ENCODE measurements at places on chromosomes 7 and 10.

- DNase-seq: peak; percentile 13
These were observed 97.1 kb downstream of the SH3PXD2A start for GRCh38 chr10:103758294-103758681.

GRCh38 chr10:100303724-100304319 is 17.3 kb upstream of the BLOC1S2 start:
- peak; percentile 52 for DNase-seq

DNA sequence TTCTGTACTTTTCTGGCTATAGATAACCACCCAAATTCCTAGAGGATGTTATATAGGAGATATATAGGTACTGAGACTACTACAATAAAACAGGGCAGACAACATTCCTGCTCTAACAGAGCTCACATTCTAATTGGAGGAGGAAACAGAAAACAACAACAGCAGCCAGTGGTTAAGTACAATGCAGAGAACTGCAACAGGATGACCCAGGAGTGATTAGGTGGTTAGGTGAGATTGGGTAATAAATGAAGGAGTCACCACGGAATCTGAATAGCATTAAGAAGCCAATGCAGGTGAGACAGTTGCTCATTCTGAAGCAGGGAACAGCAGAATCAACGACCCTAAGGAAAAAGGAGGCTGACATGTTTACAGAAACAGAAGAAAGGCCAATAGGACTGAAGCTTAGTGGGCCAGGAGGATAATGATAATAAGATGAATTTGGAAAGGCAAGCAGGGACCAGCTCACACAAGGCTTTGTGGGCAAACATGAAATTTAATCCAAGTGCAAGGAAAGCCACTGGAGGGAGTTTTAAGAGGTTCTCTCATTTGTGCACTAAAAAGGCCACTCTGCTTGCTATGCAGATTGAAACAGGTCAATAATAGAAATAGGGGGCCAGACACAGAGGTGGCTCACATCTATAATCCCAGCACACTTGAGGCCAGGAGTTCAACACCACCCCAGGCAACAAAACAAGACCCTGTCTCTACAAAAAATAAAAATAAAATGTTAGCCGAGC is 16.9 kb upstream of the REEP3 start:
- DNase-seq: no peak

- peak; percentile 94 for DNase-seq
These were observed 52.6 kb upstream of the SMNDC1 start for GRCh38 chr10:110357252-110357780.

DNA sequence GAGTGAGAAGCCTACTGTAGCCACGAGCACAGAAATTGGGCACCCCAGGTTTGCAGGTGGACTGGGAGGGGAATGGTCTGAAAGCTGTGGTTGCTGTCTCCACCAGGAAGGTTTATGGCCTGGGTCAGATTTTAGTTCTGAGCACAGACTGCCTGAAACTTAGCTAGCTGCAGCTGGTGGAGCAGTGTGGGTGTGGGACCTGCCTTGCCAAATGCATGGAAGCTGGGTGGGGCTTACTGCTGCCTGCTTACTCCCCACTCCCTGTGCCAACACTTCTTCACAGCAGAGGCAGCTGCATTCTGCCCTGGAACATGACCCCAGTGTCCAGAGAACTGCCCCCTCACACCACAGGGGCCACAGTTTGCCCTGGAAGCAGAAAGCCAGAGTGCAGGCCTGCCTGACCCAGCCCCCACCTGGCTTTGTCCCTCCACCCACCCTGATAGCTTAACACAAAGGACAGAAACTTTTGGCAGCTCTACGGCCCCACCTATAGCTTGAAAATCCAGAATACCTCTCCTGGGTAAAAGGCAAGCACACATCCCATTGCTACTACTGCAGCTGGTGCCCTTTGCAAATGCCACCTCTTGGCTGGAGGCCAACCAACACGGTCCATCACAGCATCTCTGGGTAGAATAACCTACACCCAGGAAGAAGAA is 281.6 kb downstream of the AGMO start:
- no peak for DNase-seq

- DNase-seq: no peak
These were observed 235.7 kb downstream of the PRPF18 start for GRCh38 chr10:13822490-13822889.

DNA sequence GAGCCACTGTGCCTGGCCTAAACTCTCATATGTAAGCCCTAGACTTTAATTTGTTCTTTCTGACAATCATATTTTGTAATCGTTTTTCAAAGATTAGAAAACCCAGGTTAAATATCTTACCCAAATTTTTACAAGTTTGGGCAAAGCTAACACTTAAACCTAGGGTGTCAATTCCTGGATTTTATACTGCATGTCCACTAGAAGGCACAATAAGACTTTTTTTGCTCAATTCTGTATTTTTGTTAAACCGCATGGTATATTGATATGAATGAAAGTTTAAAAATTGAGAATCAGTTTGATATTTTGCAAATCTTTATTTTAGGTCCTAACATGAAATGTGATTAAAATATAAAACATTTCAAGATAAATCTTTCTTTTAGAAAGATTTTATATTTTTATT is 29.3 kb downstream of the DYNC2I1 start:
- peak; percentile 19 for DNase-seq

DNA sequence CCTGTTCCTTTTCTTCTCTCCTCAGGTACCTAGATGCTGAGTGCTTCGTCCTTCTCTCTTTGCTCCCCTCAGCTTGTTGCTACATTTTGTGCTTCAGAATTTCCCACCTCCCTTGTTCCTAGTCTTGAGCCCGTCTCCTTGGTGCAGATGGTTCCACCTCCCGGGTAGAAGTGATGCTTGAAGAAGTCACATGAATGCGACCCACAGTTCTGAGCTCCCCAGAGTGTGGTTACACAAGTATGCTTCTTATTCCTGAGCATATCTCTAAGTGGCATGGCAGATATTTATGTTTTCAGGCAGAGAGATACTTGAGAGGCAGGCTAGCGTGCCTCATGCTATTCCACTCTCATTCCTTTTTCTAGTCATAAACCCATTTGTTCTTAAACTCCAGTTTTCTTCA is 34.0 kb downstream of the INPP5F start:
- no peak for DNase-seq

DNA sequence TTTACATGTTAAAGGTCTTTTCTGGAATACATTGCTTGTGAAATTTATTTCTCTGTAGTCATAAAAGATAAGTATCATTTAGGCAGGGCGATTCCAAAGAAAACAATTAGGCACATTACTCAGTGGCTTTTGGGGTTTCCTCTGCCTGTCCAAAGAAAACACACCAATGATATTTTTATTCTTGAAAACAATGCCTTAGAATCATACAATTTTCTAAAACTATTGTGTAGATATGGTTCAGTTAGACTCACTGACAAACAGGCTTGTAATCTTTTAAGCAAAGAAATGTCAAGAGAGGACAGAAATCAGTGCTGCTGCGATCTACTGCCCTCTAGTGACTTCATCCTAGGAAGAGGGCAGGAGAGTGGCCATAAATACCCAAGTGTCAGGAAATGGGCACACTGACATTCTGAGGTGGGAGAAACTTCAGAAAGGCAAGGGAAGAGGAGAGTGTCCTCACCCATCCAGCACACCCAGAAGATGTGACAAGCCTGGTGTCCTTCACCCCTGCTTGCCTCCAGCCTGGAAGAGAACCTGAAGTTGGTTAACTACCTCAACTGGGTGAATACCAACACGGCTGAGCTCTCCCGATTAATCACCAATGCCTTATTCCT is 120.5 kb downstream of the GALNT11 start:
- peak; percentile 84 for DNase-seq

- no peak for DNase-seq
These were observed 119.2 kb downstream of the ADCYAP1R1 start for GRCh38 chr7:31171216-31171785.

GRCh38 chr10:131774681-131775085 is 126.1 kb upstream of the PPP2R2D start:
- DNase-seq: no peak

GRCh38 chr10:17229717-17229966 is 1.6 kb downstream of the VIM start:
- no peak for DNase-seq

DNA sequence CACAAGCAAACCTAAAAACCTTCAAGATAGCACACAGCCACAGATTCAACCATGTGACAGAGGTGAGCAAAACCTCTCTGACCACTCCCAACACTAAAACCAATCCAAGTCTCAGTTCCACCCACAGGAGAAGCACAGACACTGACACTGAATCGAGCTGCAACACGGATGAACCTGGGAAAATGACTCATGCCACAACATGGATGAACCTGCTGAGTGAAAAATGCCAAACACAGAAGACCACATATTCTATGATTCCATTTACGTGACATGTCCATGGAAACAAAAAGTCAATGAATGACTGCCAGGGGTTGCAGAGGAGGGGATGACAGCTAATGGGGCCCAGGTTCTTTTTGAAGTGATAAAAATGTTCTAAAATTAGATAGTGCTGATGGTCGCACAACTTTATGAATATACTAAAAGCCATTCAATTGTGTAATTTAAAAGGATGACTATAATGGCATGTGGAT is 22.0 kb downstream of the CYTH3 start:
- DNase-seq: no peak

DNA sequence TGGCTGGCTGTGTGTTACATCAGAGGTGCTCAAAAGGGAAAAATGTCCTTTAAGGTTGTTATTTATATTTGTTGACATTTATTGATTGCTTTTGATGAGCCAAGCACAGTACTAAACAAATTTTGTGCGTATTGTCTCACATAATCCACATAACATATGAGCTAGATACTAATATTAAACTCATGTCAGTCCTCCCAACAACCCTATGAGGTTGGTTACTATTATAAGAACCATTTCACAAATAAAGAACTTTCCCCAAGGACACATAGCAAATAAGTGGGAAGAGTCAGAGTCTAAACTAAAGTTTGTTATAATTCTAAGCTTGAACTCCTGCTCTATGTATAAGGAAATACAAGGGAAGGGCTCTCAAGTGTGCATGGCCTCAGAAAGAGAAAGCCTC is 35.6 kb upstream of the OTUD1 start:
- no peak for DNase-seq

DNA sequence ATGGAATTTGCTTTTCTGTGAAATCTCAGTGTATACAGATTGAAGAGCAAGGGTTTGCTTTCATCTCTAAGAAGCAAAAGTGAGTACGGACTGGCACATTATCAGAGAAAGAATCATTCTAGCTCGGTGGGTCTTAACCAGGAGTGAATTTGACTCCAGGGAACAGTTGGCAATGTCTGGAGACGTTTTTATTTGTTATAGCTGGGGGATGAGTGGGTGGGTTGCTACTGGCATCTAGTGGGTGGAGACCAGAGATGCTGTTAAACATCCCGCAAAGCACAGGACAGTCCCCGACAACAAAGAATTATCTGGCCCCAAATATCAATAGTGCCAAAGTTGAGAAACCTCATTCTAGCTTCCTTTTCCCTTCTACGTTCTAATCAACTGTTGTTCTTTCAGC is 43.8 kb upstream of the ATRNL1 start:
- no peak for DNase-seq

GRCh38 chr10:80464557-80465450 is 10.7 kb downstream of the TSPAN14 start:
- DNase-seq: peak; percentile 50

- DNase-seq: peak; percentile 47
These were observed 12.1 kb downstream of the AVL9 start for GRCh38 chr7:32507414-32507813.

GRCh38 chr7:34011696-34012095 is 106.4 kb downstream of the BMPER start:
- DNase-seq: peak; percentile 33

DNA sequence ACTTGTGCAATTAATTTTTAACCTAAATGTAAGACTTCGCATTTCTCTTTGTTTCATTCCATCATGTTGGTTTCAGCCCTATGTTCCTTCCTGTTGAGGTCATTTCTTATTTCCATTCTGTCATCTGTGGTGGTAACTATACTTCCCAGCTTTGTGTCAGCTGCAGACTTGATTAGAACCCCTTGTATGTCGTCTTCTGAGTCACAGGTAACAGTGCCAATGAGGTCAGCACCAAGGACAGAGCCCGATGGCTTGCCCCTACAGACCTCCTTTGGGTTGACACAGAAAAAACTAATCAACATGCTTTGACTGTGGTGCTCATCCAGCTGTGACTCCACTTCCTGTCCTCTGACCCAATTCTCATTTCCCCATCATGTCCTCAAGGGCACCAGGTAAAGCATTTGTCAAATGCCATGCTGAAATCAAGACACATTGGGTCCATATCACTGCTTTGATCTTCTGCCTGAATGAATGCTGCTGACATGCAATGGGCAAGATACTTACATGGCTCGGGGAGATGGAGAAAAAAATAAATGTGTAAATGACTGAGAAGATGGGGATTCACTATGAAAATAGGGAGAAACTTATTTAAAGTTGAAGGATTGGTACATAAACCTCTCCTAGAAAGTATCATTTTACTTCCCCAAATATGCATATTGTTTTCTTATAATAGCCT is 25.6 kb upstream of the CRTAC1 start:
- DNase-seq: peak; percentile 32

DNA sequence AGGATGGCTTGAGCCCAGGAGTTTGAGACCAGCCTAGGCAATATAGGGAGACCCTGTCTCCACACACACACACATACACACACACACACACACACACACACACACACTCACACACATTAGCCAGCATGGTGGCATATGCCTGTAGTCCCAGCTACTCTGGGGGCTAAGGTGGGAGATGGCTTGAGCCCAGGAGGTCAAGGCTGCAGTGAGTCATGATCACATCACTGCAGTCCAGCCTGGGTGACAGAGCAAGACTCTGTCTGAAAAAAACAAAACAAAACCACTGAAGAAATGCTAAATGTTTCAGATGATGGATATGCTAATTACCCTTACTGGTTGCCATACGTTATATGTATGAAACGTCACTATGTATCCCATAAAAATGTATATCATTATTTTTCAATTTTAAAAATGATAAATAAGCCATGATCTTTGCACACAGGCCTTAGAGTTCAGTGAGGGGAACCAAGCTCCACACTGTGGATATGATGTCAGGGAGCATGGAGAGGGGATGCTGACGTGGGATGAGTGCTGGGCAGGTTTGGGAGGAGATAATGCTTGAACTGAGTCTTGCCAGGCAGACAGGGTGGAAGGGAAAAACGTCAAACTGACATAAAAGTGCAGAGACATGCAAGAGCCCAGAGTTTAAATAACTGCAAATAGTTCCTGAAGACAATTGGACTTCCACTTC is 45.9 kb upstream of the ARHGAP12 start:
- DNase-seq: no peak

DNA sequence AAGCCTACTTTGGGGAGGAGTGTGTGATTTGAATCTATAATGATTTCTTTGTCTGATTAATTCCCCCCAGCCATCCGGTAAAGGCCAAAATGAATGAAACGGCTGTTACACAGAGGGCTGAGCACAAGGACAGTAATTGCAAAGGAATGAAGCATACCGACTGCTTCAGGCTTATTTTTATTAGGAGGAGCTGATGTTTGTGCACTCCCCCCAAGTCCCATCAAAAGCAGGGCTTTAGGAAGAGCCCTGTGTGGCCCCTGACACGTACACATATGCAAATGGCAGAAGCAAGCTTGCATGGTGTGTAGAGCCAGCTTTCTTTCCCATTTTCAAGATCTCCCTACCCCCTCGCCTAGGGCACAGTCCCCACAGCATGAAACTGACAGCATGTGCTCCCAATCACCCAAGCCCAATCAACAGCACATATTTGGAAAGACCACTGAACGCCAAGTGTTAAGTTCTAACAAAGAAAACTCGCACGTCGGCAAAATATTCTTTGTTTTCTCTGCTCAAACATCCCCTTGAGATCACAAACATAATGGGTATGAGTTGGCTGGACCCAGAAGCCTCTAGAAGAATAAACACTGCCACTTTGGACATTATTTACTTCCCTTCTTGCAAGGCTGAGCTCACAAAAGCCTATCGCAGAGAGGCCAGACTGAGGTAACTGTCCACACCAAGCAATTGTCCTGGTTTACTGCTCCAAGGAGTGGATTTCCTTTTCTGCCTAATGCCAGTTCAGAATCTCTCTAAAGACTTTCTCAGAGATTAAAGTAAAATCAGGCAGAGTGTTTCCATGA is 143.0 kb downstream of the CUBN start:
- DNase-seq: peak; percentile 58

Data from fibroblast of pulmonary artery (primary cell).